ENCODE measurements at places on chromosomes 1 and 21.

DNA sequence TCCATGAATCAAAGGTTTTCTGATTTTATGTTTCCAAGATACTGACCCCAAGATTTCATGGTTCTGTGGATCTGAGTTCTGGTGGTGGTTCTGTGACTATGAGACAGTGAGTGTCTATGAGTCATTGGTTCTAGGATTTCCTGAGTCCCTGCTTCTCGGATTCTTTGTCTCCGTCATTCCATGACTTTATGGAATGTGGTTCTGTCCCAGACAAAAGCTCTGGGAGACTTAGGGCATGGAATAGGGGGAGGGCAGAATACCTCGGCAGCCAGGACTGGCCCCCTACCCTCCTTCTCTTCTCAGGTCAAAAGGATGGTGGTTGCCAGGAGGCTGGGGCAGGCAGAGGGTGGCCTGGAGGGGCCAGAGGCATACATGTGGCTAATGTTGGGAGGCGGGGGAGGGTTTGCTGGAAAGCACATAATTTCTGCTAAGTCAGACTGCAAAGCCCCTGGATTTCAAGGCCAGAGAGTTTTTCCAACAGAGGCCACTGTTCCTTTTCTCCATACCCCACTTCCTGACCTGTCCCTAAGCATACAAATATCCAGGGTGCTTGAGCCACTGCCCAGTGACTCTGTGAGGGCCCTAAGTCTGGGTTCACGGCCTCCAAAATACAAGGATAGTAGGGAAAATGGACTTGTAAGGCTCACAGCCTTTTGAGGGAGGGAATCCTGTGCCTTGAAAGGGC, 17.2 kb downstream of the CDCP2 start:
- no peak for DNase-seq

DNA sequence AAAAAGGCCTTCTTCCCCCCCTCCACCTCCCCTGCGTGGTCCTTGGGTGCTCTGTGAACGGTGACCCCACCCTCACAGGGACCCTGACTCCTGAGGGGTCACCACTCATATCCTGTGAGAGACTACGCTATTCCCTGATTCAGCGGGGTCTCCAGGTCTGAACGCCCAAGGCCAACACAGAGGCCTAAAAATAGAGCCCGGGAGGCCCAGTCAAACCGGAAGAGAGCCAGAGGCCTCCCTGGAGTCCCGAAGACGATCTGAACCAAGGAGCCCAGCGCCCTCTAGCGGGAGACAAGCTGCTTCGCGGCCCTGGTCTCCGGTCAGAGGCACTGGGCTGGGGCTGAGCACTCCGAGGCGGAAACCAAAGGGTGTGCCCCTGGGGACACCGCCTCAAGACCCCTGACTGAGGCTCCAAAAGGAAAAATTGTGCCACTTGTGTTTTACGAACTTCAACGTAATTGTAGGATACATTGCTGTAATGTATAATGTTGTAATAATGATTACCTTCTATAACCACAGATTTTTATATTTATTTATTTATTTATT, 42.4 kb upstream of the PSEN2 start:
- peak; percentile 97 for DNase-seq

DNA sequence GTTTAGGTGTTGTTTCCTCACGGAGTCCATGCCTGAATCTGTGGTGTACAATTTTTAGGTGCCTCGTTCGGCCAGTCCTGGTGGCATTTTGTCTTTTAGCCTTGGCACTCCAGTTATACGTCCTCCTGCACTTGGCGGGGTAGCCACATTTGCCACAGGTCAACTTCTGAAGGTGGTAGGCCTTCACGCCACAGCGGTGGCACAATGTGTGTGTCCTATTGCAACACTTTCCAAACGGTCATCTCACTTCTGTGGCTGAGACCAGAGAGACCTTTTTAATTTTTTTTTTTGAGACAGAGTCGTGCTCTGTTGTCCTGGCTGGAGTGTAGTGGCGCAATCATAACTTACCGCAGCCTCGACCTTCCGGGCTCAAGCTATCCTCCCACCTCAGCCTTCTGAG, 49.1 kb downstream of the CAMTA1 start:
- DNase-seq: no peak

- no peak for DNase-seq
These were observed 48.2 kb downstream of the HLCS start for GRCh38 chr21:36918291-36918690.

DNA sequence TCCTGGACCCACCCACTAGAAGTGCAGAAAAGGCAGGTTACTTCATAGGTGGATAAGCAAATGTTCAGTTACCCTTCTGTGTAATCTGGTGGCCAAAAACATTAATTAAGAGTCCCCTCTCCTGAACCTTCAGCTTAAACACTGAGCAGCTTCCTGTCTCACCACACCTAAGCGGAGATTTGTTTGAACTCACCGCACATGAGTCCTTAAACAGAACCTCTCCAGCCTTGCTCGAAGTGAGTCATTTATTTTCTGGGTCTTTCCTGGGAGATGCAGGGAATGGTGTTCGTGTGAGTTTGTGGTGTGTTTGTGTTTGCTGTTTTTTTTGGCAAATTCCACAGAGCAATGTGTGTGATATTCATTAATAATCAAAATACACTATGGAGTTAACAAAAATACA, 7.6 kb upstream of the FNBP1L start:
- no peak for DNase-seq

DNA sequence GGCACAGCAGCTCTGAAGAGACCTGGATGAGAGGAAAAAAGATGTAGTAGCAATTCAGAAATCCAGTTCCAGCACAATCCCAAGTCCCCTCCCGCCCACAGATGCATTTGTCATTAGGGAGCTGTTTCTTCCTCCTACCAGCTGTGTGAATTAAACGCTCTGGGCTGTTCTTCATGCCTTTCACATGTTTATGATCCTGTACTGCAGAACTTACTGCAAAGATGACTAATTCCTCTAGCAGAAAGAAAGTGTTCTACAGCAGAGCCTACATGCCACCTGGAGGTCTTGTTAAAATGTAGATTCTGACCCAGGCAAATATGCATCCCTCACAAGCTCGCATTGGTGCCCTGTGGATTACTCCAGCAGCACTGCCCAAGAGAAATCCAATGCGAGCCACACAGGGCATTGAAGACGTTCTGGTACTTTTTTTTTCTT, 6.5 kb downstream of the ENO1 start:
- DNase-seq: no peak

DNA sequence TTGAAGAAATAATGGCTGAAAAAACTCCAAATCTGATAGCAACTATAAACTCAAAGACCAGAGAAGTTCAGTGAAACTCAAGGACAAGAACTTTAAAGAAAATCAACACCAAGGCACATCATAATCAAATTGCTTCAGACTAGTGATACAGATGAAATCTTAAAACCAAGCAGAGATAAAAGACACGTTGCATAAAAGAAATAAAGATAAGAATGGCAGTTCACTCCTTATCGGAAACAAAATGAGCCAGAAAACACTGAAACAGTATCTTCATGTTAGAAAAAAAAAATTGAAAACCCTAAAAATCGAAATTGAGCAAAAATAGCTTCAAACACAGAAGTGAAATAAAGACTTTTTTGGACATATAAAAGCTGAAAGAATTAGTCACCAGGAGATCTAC, 4.6 kb upstream of the RAB4A start:
- no peak for DNase-seq

GRCh38 chr1:77976433-77977076, 2.3 kb downstream of the FUBP1 start:
- no peak for DNase-seq

DNA sequence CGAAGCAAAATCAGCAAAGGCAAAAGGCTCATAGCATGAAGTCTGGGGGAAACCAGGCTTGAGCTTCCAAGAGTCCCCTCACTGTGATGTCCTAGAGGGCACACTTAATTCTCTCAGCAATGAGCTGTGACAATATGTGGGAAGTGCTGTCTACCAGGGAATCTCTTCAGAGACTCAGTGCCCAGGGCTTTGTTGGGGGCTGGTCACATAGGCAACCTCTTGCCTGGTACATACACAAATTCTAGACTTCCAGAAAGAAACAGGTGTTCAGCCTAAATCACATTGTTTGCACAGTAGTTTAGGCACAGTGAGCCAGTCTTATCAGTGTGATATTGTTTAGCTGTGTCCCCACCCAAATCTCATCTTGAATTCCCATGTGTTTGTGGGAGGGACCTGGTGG, 400.5 kb downstream of the PRDM2 start:
- DNase-seq: no peak

GRCh38 chr1:56803561-56804156, 15.5 kb downstream of the FYB2 start:
- no peak for DNase-seq

- DNase-seq: no peak
These were observed 20.5 kb downstream of the HIVEP3 start for GRCh38 chr1:41898191-41898713.

- DNase-seq: peak; percentile 59
These were observed 9.2 kb upstream of the CBR3 start for GRCh38 chr21:36125512-36126207.

GRCh38 chr1:5660141-5660935, 331.9 kb downstream of the NPHP4 start:
- no peak for DNase-seq

DNA sequence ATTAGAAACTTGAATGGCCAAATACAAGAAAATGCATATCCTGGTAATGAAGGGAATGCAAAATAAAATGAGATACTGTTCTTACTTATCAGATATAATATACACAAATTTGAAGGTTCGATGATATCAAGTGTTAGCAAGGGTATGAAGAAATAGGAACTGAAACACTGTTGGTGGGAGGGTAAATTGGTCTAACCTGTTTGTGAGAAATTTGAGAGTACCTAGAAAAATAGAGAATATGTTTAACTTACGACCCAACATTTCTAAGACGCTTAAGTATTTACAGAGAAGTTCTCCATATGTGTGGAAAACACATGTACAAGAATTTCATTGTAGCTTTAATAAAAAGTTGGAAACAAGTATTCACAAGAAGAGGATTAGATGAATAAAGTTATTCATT, 25.9 kb downstream of the ATG4C start:
- no peak for DNase-seq

All from uterus (tissue), 4 donors.